Urinary bladder (tissue), 4 donors: ENCODE measurements at places on chromosomes 16 and 17.

- no peak for DNase-seq
Observed at GRCh38 chr16:7548796-7549318, 216.2 kb downstream of the RBFOX1 start.

GRCh38 chr17:10649602-10650001, 7.5 kb downstream of the MYH3 start:
- no peak for DNase-seq

DNA sequence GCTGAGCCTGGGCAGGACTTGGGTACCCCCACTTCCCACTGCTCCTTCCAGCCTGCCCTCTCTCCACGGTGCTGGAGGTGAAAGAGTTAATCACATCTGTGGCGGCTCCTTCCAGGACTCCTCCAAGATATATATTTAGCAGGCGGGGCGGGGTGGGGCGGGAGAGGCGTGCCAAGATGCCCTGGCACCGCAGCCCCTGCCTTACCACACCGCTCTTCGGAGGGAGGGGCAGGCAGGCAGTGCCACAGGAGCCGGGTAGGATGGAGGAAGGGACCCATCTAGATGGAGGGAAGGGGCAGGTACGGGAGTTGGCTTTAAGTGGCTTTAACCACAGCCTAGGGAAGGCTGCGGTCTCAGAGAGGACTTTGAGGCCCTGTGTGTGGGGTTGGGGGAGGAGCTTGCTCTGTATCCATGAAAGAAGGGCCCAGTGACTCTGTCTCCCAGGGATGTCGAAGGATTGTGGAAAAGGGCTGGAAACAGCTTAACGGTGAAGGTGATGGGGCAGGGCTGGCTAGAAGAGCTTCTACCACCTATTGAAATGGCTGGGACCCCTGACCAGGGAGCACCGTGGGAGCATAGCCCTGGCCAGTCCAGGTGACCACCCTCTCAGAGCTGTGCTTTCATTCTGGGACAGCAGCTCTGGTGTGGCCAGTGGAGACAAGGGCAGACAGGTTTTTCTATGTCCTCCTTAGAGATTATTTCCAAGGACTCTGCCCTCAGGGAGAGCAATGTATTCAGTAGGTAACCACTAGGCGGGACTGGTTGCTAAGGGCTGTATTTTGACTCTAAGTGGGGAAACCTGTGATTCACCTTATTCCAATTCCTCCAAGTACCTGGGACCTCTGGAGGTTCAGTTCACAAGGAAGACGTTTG, 13.0 kb downstream of the GPR142 start:
- peak; percentile 35 for DNase-seq

DNA sequence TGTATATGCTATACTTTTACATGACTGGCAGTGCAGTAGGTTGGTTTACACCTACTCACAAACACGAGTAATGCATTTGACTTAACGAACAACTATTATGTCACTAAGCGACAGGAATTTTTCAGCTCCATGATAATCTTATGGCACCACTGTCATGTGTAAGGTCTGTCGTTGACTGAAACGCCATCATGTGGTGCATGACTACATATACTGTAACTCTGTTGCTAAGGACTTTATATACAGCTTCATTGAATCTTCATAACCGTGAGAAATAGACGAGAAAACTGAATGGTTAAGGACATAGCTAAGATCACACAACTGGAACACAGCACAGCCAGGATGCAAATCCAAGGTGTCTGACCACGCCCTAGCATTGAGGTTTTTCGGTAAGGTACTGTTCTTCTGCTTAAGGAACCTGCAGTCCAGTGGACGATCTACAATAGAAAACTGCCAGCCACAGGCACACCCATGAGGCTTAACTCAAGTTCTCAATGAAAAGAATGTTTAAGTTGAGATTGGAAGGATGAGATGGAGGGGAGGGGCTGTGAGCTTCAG, 3.3 kb downstream of the CFAP20 start:
- no peak for DNase-seq

- DNase-seq, result no peak
Observed at GRCh38 chr17:79654960-79655382, 44.1 kb upstream of the RBFOX3 start.

- no peak for DNase-seq
Observed at GRCh38 chr16:4855371-4855770, 8.1 kb downstream of the UBN1 start.

- no peak for DNase-seq
Observed at GRCh38 chr16:23448392-23448791, 4.6 kb downstream of the COG7 start.

DNA sequence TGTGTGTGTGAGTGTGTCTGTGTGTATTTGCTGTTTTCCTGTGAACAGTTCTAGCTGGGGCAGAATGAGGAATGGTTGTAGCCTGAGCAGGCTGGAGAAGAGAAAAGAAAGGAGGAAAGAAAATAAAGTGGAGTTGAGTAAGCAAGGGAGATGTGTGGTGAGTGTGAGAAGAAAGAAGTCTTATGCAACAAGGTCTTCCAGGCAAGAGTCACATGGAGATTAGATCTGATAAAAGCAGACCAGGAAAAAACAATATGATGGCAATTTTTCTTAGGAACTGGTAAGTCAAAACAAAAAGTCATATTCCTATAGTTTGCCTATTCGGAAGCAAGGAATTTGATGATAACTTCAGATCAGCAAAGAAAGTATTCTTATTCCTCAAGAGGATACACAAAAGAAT, 125.0 kb downstream of the HS3ST3A1 start:
- DNase-seq, result no peak

DNA sequence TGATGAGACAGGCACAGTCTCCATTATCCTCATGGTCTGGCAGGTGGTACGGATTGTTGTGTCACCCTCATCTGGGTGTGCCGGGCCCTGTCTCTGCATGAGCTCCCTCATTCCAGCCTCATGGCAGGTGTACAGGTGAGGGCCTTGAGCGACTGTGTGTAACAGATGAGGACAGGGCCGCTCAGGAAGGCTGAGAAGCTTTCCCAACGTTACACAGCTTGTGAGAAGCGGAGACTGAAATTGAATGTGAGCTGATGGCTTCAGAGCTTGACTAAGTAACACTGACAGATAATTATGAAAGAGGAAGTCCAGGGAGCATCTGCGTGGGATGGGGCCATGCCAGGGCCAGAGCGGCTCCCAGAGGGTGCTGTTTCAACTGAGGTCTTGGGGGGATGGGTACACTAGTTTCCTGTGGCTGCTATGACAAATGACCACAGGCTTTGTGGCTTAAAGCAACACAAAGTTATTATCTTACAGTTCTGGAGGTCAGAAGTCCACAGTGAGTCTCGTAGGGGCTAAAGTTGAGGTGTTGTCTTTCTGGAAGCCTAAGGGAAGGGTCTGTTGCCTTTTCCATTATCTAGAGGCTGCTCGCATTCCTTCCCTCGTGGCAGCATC, 36.7 kb downstream of the CMIP start:
- DNase-seq, result no peak

- no peak for DNase-seq
Observed at GRCh38 chr17:35692512-35693210, 38.8 kb upstream of the RASL10B start.

DNA sequence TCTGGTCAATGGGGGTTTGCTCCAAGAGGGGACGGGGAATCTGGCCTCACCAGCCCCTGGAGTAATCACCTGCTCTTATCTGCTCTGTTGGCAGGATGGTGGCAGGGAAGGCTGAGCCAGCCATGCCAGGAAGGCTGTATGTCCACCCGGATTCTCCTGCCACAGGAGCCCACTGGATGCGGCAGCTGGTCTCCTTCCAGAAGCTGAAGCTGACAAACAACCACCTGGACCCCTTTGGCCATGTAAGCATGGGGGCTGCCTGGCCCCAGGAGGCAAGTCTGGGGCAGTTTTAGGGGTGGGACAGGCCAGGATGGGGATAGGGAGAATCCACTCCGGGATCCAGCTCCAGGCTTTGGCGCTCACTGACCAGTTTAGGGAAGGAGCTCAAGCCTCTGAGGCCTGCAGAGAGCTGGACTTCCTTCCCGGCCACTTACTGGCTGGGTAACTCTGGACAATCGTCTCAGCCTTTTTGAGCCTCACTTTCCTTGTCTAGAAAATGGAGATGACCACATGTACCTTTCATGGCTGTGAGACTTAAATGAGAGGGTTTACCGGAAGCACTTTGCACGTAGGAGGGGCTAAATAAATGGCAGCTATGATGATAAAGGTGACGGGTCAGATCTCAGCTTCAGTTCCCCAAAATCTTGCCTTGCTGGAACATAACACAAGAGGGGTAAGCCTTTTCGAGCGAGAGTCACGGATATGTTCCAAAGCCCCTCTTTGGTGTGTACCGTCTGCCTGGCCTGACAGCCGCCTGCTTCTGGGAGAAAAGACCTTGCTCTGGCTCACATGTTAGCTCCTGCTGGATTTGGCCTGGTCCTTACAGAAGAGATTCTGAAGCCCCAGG, 15.4 kb downstream of the TBX4 start:
- DNase-seq, result no peak

DNA sequence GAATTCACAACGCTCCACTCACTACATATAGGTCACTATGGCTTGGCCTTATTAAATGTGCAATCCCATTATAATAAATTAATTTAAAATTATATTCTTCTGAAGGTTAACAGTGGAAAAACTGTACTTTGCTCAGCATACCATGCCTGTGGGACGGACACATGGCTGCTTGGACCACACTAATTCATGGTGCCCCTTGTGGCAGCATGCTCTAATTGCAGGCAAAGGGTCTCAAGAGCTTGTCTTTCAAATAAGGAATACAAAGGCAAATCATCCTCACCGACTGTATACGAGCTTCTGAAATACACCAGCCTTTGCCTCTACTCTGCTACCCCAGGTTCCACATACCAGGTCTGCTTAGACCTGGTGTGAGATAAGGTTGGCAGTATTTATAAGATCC, 11.7 kb downstream of the SMPD3 start:
- DNase-seq, result no peak

DNA sequence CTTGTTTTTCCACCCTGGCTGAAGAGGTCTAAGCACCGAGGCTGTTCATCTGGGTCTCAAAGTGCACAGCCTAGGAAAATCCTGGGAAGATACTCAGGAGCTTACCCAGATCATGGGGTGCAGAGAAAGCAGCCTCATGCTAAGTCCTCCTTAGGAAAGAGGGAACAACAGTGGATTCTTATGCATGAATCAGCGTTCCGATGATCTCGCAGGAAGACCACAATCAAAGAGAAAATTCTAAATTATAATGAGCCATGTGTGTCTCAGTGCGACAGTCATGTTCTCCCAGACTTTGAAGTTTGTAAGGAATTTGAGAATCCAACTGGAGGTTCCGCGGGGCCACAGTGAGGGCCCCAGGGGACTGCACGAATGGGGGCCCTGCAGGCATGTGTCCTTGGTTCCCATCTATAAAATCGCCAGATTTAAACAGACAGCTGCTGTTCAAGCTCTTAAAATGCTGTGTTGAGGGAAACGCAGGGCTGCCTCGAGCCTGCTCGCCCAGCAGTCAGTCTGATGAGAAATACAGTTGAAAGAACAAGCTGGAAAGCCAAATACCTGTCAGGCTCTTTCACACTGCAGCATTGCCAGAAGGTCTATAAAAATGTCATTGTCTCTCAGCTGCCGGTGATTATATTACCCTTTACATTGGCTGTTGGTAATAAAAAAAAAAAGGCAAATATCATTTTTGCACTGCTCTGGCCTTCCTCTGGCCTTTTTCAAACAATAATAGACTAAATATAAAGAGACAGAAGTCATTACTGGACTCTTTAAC, 152.1 kb downstream of the PMP22 start:
- DNase-seq, result no peak

- no peak for DNase-seq
Observed at GRCh38 chr17:47896672-47897490, 845 bp downstream of the SP2 start.
